ENCODE measurements at places on chromosomes 1 and 21. TPM values are rescaled to one million over a fixed set of nuclear protein-coding genes. Genes with fewer than 3 reads are reported as not detected.

DNA sequence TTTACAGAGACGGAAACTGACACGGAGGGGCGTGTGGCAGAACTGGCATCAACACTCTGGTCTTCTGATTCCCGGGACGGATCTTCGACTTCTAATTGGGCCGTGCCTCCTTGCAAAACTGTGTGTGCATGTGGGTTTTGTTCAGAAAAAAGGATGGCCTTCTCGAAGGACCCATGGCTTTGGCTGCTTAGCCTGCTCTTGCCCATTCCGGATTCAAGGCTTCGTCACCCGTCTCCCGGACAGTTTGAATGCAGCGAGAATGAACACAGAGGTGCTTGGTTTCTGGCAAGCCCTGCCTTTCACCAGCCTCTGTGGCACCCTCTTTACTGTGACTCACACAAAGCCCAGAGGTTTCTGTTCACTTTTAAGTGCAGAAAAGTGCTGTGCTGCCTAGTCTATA is 120.1 kb downstream of the PRDM2 start:
- DNase-seq: no peak

DNA sequence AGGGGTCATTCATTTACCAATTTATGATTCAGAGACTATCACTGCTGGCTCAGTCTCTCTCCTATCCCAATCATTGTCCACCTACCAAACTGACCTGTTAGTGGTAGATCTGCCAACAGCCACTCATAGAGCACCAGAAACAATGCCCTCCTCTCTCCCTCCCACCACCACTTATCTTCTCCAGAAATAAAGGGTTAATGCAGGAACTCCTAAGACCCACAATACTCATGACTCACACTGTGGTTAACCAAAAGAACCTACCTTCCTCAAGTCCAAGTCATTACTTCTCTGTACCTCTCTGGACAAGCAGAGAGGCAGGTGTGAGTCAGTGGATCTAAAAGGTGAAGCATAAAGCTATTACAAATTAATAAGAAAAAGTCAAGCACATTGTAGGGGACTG is 40.9 kb upstream of the CAMK1G start:
- DNase-seq: no peak

The AK2 gene
- 155 TPM for total RNA-seq

GRCh38 chr1:16017461-16018303 is at the start of gene HSPB7:
Gene HSPB7, minus strand, starts transcription at chr1:16018043. Its CDS starts 80 bp downstream, at chr1:16017963.
- DNase-seq: peak; percentile 96

DNA sequence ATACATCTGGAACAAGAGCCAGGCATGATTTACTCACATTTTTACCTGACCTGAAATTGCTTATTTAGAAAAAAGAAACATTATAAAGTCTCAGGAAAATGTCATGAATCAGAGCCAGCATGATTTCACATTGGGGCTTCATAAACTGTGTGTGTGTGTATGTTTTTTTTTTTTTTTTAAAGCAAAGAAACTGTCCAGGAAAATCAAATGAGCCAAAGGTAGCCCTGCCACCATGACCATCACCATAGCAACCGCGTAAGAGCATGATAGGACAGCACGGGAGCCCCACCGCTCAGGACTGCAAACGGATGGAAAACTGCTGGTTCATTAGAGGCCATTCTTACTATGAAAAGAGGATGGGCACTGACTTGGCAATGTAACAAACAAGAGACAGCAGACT is 139.2 kb downstream of the NTMT2 start:
- DNase-seq: no peak

DNA sequence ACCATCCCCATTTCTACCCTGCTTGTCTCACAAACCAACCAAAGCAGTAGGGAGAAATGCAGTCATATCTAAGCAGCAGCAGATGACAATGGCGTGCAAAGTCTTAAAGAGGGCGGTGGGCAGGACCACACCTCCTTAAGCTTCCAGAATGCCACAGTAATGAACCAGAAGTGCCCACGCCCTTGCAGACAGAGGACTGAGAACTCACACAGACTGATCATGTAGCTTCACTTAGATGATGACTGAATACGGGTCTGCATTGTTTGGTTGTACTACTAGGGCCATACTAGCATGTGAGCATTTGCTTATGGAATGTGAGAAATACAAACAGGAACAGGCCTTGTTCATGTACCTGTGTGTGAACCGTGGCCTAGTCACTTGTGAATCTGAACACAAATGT is 246.0 kb downstream of the RPS6KC1 start:
- no peak for DNase-seq
